CD4-positive, alpha-beta memory T cell (primary cell): ENCODE measurements at places on chromosomes 3 and 15.
A peak's percentile ranks its signal among the peaks of the same experiment; 100 is the strongest.

GRCh38 chr3:87260270-87260669 lies 16.1 kb downstream of the POU1F1 start:
- DNase-seq: peak; percentile 19

DNA sequence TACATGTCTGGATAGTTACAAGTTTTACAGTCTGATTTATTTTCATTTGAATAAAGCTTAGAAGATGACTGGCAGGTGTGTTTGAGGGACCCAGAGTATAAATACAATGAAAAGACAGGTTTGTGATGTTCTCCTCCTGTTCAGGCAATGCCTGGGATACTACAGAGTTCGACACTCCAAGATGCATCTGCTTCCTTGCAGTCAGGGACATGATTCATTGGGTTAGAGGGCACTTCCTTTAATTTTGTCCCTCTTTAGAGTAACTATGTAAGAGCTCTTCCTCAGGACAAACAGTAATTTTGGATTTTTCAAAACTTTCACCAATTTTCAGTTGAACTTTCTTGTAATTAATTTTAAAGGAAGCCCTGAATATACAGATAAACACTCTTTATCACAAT lies 102.0 kb downstream of the LMLN start:
- DNase-seq: no peak

GRCh38 chr3:38327335-38328009 lies 19.1 kb upstream of the XYLB start:
- DNase-seq: no peak

DNA sequence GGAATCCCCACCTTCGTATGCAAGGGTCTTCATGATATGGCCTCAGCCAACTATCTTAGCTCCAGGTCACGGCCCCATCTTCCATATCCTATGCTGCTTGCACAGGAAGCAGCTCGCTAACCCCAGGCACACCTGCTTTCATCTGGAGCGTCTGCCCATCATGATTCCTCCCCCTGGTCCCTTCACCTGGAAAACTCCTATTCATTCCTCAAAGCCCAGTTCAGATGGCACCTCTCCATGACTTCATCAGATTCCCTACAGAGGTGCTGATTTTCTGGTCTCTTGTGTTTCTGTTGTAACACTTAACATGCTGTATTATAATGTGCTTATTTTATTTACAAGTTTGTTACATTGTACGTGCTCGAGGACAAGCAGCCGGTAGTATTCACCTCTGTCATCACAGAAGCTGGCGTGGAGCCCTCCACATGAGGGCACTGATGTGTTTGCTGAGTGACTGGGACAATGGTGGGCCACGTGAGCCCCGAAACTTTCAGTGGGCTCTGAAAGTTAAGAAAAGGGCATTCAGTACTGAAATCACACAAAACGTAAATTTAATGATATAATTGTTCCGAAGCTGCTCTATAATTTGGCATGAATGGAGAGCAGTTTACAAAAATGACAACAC lies 16.2 kb downstream of the MUC20 start:
- no peak for DNase-seq

GRCh38 chr3:64143409-64144130 lies 81.7 kb downstream of the PRICKLE2 start:
- DNase-seq: no peak

- no peak for DNase-seq
Observed at GRCh38 chr15:49758856-49759255, 138.0 kb downstream of the DTWD1 start.

DNA sequence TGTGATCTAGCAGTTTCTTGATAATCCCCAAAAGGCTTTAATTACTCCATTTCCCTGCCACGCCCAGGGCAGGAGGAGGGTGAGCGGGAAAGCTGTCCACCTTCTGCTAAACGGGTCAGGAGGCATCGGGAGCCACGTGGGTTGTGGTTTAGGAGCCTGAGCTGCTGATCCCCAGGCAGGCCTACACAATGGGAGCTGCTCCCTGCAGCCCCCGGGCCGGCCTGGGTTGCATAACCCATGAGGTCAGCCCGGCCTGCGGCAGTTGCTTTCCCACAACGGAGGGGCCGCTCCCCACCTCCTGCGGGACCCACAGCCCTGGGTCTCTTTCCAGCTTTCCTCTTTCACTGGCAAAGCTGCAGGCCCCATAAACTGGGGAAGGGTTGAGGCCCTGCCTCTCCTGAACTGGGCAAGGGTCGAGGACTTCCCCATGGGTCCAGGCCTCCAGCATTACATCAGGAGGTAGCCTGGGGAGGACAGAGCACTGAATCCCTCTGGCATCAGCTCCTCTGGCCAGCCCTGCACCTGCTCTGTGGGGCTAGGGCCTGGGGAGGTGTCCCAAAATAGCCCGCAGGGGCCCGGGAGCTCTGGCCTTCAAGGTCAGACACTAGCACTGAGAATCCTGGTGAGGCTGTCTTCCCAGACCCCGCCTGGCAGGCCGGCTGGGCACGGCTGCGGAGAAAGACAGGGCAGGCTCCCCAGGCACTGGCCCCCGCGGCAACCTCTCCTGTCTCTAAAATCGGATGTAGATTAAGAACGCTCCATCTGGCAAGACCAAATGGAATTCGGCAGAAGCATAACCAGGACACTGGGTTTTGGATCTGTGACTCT lies 47.3 kb downstream of the ZDHHC19 start:
- DNase-seq: no peak

- no peak for DNase-seq
Observed at GRCh38 chr3:122987736-122988319, 39.7 kb downstream of the SEMA5B start.

DNA sequence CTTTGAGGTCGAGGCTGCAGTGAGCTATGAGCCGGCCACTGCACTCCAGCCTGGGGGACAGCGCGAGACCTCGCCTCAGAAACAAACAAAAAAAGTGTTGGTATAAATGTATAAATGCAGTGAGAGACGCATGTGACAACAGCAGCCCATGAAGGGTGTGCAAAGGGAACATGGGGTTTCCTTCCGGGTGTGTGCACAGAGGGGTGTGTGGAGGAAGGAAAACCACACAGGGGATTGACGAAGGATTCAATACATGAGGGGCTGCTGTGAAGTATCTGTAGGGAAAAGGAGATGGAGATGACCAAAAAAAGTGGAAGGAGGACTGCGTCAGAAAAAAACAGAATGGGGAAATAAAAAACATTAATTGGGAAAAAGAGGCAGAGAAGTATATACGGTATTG lies 1.1 kb downstream of the MTFMT start:
- no peak for DNase-seq

- no peak for DNase-seq
Observed at GRCh38 chr3:29186131-29186599, 94.7 kb upstream of the RBMS3 start.

GRCh38 chr3:17515445-17516234 lies 226.8 kb downstream of the TBC1D5 start:
- no peak for DNase-seq

- no peak for DNase-seq
Observed at GRCh38 chr3:86547692-86548091, 443.3 kb downstream of the VGLL3 start.

DNA sequence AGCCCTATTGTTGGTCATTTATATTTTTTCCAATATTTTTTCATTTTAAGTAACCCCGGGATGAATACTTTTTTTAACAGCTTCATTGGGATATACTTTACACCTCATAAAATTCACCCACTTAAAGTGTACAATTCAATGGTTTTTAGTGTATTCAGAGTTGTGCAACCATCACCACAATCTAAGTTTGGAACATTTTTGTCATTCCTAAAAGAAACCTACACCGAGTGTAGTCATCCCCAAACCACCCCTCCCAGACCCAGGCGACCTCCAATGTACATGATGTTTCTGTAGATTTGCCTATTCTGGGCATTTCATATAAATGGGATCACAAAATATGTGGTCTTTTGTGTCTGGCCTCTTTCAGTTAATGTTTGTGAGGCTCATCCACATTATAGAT lies 118.3 kb upstream of the FRMD4B start:
- no peak for DNase-seq

DNA sequence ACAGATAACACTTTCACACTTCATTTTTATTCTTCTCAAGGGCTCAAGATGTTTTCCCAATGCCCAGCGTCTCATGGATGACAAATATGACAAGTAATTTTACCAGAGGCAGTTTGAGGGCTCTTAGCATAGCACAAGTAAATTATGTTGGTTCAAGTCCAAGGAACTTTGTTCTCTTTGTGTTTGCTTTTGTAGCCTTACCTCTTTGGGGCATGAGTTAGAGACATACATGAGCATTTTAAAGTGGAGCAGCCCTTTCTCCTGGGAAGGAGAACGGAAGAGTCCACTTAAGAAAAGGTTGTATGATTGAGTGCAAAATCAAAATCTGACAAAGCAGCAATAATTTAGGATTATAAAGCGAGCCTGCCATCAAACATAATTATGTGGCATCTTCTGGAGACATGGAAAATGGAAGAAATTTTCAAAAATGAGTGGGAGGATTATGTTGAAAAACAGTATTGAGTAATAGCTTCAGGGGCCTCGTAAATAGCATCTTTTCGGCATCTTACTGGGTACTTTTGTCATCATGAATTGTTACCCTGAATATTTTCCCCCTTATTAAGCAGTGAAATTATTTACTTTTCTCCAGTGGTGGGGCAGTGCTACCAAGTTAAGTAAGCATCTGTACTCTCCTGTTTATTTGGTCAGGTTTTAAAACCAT lies 65.9 kb downstream of the PGPEP1L start:
- no peak for DNase-seq

GRCh38 chr3:94115482-94115881 lies 52.6 kb downstream of the NSUN3 start:
- DNase-seq: no peak

GRCh38 chr15:85837881-85838280 lies 43.2 kb upstream of the KLHL25 start:
- no peak for DNase-seq

- DNase-seq: no peak
Observed at GRCh38 chr15:74397239-74398068, 30.0 kb upstream of the CYP11A1 start.

- DNase-seq: no peak
Observed at GRCh38 chr15:80584973-80585525, 110.1 kb upstream of the ABHD17C start.
